HS-5 (cell line): ENCODE measurements at places on chromosomes 5 and 9.

DNA sequence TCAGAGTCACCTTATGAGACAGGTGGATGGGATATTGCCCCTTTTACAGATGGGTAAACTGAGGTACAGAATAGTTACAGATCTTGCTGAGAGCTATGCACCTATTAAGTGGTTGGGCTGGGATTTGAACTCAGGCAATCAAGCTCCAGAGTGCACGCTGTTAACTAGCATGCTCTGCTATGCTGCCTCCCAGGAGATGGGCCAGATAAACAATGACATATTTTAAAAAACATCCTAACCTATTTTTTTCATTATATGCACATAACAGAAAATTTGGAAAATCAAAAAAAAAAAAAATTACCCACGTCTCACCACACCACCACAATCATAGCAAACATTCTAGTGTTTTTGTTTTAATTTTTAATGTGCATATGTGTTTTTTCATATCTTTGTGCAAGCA is 123.4 kb upstream of the STC2 start:
- DNase-seq: no peak

- no peak for DNase-seq
Observed at GRCh38 chr9:98101868-98102273, 17.2 kb downstream of the TRIM14 start.

DNA sequence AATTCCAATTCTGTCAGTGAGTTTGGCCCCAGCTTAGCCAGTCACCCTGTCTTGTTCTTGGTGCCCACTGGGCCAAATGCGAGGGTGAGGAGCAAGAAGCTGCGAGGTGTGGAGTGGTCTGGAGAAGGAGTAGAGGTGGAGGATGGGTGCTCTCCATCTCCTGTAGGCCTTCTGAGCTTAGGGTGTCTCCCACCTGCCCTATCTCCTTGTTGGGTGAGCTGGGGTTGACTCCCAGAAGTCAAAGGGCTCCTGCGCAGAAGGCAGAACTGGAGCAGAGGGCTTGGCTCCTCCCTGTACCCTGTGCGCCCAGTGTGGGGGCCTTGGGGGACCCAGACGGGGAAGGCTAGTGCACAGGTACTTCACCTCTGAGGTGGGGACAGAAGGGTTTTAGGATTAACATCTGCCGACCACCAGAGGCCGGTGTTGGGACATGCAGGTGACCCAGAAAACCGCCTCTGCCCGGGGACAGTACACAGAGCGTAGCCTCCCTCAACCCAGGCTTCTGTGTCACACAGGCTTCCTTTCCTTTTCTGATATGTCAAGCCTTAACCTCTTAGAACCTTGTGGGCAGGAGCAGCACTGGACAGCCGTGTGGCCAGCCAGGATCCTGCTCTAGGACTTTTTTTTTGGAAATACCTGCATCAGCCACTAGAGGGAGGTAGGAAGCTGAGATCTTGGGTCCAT is 16.9 kb downstream of the IL5 start:
- DNase-seq: peak; percentile 40

GRCh38 chr9:127897193-127897692 is 2.2 kb downstream of the ST6GALNAC6 start:
- no peak for DNase-seq

- DNase-seq: no peak
Observed at GRCh38 chr5:43256261-43256966, 56.8 kb downstream of the HMGCS1 start.

- DNase-seq: peak; percentile 48
Observed at GRCh38 chr5:79898611-79899010, 92.5 kb downstream of the MTX3 start.

DNA sequence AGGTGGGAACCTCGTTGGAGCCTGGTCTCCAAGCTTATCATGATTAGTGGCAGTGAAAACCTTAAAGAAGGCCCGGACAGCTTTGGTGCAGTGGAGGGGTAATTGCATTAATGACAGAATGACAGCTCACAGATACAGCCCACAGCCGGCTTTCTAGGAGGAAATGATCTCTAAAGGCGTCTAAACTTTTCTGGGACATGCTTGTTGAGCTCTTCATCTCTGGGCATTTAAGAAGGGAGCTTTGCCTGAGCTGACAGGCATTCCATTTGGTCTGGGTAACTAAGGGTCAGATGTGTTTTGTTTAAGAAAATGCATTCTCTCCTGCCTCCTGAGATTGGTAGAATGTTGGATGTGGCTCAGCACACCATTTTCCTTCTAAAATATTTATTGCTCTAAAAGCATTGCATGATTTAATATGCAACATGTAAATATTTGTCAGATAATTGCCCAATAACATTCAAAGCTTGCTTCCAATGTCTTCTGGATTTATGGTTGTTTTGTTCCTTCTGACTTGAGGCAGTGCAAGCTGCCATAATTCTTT is 4.0 kb downstream of the ANKRD33B start:
- no peak for DNase-seq

DNA sequence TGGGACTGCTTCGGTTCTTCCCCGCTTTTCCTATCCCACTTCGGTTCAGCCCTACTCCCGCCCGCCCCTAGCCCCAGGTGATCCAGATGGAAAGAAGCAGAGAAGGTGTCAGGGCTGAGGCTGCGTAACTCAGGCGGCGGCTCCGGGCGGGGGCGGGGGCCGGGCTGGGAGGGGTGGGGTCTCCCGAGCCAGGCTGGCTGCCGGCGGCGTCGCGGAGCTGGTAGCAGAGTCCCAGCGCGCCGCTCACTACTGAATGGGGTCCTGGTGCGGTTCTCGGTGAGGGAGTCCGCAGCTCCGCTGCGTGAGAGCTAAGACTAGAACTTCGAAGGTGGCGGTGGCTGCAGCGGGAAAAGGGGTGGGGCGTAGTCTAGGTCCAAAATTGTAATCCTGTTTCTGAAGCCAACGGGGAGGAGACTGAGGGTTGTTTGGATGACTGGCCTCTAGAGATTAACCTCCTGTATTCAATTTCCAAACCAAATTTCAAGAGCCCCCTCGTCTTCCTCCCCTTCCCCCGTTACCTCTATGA is 1.4 kb downstream of the PRR16 start:
- no peak for DNase-seq

GRCh38 chr9:37650299-37650872 is 368 bp upstream of the FRMPD1 start:
- no peak for DNase-seq

DNA sequence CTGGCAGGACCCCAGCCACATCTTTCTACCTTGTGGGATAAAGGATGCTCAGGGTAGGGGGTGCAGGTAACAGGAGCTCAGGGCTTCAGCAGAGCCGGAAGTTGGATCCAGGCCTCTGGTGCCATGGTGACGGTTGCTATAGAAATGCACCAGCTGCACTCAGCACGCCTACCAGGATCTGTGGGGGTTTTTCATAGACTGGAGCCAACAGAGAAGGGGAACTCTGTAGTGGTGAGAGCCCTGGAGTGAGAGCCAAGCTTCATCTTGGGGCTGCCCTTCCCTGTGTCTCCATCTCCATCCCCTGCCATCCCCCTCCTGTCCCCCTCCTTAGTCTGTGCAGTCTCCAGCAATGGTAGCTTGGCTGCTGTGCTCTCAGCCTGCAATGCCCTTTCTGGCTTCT is 27.5 kb upstream of the BOD1 start:
- DNase-seq: no peak
